ENCODE measurements at places on chromosomes 7 and 10.

DNA sequence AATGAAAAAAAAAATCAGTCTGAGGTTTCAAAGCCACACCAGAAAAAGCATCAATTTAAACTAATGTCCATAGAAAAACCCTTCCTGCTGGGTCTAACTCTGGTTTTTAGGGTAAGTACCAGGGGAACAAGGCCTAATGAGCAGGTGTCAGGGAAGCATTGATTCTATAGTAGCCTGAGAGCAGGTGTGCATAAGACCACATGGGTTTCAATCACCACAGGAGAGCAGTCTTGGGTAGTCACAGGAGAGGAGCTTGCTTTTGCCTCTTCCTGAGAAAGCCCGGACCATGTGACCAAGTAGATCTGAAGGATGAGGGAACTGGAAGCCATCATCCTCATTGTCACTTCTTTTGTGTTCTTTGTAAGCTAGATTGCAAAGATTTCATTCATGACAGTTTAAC is 66.3 kb upstream of the AGK start:
- DNase-seq, result no peak

GRCh38 chr10:122490268-122490667 is 28.9 kb downstream of the HTRA1 start:
- no peak for DNase-seq

DNA sequence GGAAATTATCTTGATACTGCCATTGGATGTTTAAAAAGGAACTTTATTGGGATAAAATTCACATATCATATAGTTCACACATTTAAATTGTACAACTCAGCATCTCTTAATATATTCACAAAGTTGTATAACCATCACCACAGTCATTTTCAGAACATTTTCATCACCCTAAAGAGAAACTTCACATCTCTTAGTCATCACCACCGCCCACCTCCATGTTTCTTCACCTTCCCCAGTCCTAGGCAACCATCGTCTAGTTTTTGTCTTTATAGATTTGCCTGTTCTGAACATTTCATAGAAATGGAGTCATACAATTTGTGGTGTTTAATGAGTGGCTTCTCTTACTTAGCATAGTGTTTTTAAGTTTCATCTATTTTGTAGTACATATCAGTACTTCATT is 96.6 kb downstream of the ANKRD30A start:
- DNase-seq, result no peak

GRCh38 chr7:22628112-22628511 is 98.9 kb upstream of the IL6 start:
- no peak for DNase-seq

DNA sequence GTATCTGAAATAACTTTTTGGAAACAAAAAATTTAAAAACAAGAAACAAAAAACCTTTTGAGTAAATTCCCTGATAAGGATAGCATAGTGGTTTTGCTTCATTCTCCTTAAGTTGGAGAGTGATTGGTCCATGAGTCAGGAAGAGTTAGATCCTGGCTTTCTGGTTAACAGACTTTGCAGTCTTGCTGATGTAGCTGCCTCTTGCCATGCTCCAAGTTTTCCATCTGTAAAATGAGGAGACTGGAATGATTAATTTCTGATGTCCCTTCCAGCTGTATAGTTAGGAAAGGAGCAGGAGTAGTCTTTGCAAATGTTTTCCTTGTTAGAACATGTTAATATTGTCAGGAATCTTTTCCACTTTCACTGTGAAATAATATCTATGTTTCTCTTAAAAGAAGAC is 266.6 kb downstream of the DNAJB9 start:
- DNase-seq, result no peak

DNA sequence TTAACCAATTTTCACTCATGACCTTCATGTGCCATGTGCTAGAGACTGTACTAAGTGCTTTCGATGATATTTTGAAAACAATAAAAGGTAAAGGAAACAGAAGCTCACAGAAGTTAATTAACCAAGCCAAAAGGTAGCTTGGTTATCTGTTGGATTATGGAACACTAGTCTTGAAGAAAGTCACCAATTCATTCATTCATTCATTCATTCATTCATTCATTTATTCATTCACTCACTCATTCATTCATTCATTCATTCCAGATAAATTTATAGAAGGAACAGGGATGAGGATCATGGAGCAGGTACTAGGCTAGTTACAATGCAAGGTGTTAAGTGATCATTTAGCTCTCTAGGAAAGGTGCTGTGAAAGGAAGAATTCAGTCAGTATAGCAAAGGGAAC is 322.8 kb downstream of the MAGI2 start:
- no peak for DNase-seq

DNA sequence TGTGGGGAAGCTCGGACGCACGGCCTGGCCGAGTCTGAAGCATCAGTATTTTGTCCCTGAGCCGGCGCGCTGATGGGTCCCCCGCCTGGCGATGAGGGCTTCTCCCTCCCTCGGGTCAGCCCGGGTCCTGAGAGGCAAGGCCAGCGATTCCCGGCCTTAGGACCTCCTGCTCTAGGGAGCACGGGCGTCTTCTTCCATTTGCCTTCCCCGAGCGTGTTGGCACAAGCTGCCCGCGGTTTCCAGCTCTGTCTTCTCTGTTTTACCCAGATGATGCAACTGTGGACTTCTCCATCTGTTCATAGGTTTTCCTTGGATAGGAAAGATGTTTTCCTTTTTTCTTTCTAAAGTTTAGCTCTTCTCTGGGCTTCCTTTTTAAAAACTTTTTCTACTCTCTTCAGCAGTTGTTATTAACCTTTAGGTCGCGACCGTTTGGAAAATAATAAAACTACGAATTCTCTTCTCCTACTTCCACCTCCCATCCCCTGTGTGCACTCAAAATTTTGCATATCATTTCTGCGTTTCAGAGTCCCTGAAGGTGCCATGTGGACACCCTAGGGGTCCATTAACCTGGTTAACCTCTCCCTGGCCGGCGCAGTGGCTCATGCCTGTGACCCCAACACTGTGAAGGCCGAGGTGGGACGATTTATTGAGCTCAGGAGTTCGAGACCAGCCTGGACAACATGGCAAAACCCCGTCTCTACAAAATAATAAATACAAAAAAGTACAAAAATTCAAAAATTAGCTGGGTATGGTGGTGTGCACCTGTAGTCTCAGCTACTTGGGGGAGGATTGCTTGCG is 1.4 kb upstream of the SLC25A28 start:
- no peak for DNase-seq

DNA sequence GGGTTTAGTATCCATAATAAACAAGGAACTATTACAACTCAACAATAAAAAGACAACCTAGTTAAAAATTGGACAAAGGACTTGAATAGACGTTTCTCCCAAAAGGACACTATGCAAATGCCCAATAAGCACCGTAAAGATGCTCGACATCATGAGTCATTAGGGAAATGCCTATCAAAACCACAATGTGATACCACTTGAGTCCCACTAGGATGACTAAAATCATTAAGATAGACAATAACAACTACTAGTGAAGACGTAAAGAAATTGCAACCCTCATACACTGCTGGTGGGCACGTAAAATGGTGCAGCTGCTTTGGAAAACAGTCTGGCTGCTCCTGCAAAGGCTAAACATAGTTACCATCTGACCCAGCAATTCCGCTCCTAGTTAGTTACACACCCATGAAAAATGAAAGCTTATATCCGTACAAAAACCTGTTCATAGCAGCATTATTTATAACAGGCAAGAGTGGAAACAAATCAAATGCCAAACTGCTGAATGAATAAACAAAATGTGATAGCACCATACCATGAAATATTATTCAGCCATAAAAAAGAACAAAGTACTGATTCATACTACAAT is 17.3 kb downstream of the CCDC3 start:
- no peak for DNase-seq

- DNase-seq, result no peak
Measured at GRCh38 chr10:3935141-3935540, 150.1 kb upstream of the KLF6 start.

GRCh38 chr10:70084189-70084588 is 31.5 kb downstream of the MACROH2A2 start:
- no peak for DNase-seq

Measured in stimulated activated CD4-positive, alpha-beta T cell treated with anti-CD3 and anti-CD28 coated beads, TNF-alpha, amount 100 ng/mL, for 1 hour (primary cell).